ENCODE measurements at places on chromosomes 5 and 9.

- no peak for DNase-seq
Observed at GRCh38 chr9:93037476-93037971, 21.0 kb upstream of the SUSD3 start.

DNA sequence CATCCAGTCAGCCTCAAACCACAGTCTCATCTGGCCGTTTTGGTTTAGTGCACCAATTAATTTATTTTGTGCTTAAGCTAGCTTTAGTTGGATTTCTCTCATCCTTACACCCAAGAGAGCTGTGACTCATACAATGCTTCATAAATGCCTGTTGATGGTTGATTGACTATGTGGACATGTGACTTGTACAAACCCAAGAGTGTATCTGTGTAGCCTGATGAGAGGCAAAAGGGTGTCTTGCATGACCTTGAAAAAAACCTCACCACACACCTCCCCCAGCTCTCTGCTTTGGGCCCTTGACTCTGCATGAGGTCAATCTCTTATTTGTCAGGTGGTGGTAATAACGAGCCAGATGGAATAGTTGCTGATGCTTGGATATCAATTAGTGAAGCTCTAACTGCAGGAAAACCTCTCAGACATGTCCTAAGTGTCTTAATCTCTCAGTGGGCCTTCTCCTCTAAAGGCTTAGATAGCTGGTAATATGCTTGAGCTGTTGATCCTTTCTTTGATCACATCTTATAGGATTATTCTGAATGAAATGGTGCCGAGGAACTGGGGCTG, 10.6 kb upstream of the GLRA1 start:
- DNase-seq: no peak

DNA sequence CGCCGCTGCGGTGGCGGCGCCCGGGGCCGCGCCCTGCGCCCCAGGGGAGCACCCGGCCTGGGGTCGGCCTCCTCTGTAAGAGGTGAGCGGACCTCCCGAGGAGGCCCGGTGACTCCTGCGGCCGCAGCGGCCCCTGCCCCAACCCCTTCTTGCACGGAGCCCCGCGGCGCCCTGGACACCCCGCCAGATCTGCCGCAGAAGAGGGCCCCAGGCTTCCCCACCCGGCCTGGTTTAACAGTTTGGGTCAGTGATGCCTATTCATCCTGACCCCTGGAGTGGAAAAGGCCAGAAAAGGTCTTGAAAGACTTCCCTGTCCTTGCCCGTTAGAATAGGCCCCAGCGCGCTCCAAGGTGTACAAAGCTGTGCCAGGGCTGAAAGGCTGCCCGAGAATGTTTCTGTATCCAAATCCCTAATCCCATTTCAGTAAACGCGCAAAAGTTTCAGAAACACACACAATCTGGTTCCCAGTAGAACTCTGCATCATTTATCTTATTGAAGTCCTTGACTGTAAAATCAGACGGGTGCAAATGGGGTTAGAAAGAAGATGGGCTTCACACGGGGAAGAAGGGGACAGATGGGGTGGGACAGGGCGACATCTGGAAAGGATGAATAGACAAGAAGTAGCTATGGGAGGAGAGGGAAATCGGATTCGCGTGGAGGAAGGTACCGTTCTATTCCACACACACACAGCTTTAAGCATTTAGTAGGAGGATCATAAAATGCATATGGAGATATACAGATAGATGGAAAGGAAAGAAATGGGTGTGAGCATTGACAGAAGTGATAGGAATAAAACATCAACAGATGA, 1.1 kb upstream of the SSBP2 start:
- DNase-seq: no peak

DNA sequence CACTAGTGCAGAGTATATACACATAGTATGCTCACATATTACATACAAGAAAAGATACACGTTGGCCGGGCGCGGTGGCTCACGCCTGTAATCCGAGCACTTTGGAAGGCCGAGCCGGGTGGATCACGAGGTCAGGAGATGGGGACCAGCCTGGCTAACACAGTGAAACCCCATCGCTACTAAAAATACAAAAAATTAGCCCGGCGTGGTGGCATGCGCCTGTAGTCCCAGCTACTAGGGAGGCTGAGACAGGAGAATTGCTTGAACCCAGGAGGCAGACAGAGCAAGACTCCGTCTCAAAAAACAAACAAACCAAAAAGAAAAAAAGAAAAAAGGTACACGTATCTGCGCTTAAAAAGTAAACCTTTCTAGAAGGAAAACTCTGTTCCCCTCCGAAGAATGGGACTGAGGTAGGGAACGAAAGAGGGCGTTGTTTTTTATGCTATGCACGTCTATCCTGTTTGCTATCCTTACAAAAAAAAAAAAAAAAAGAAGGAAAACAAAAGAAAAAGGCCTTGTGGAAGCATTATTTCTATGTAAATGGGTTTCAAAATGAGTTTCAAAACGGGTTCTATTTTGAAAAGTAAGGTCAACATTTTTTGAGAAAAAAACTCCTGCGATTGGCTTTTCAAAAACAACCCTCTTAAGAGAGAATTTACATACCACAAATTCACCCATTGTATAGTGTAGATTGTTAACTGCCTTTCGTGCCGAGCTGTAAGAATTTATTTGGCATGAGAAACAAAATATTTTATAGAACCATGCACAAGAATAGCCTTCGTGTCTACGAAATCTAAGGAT, 1.2 kb downstream of the AK3 start:
- DNase-seq: no peak

GRCh38 chr9:86563350-86563749, 209.1 kb upstream of the TUT7 start:
- no peak for DNase-seq

GRCh38 chr5:157550663-157551062, 24.9 kb downstream of the ADAM19 start:
- DNase-seq: no peak

- DNase-seq: no peak
Observed at GRCh38 chr5:147084702-147085101, 150.1 kb upstream of the STK32A start.

GRCh38 chr9:111098093-111098492, 59.8 kb upstream of the LPAR1 start:
- no peak for DNase-seq

- DNase-seq: no peak
Observed at GRCh38 chr5:89733772-89734171, 675.8 kb downstream of the CETN3 start.

DNA sequence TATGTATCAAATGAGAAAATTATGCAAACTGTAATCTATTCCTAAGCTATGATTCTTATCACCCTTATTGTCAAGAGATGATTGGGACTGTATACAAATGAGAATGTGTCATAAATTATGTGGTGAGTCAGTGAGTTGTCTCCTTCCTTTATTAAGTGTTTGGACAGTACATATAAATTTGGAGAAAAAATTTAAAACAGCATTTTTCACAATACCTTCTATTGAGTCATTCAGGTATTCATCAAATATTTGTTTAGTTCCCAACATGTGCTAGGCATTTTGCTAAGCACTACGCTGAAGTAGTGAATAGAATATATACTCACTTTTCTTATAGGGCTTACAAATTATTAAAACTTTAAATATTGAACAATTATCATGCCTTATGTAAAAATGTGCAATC, 36.3 kb upstream of the PTPRD start:
- DNase-seq: no peak

GRCh38 chr5:54370982-54371381, 60.6 kb upstream of the ARL15 start:
- no peak for DNase-seq

DNA sequence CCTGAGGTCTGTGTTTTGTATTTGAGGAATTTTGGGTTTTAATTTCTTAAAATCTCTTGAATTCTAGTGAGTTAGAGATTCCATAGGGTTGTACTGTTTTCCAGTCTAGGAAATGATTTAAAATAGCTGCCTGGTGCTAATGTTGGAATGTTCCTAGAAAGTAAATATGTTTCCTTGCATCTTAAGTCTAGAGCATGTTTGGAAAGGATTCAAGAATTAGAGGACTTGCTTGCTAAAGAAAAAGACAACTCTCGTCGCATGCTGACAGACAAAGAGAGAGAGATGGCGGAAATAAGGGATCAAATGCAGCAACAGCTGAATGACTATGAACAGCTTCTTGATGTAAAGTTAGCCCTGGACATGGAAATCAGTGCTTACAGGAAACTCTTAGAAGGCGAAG, 41.8 kb downstream of the LMNB1 start:
- DNase-seq: no peak

Data from activated CD4-positive, alpha-beta T cell treated with anti-CD3 and anti-CD28 coated beads, Interleukin-2, amount 50 U/mL, for 4 hours (primary cell).